ENCODE measurements at places on chromosomes 7 and 10.

- DNase-seq = no peak
Measured at GRCh38 chr7:141610671-141611070, 59.5 kb downstream of the AGK start.

DNA sequence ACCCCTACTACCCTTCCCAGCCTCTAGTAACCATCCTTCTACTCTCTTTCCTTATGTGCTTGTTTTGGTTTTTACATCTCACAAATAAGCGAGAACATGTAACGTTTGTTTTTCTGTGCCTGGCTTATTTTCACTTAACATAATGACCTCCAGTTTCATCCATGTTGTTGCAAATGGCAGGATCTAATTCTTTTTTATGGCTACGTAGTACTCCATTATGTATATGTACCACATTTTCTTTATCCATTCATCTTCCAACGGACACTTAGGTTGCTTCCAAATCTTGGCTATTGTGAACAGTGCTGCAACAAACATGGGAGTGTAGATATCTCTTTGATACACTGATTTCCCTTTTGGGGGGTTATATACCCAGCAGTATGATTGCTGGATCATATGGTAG, 33.6 kb upstream of the SLC26A4 start:
- no peak for DNase-seq

DNA sequence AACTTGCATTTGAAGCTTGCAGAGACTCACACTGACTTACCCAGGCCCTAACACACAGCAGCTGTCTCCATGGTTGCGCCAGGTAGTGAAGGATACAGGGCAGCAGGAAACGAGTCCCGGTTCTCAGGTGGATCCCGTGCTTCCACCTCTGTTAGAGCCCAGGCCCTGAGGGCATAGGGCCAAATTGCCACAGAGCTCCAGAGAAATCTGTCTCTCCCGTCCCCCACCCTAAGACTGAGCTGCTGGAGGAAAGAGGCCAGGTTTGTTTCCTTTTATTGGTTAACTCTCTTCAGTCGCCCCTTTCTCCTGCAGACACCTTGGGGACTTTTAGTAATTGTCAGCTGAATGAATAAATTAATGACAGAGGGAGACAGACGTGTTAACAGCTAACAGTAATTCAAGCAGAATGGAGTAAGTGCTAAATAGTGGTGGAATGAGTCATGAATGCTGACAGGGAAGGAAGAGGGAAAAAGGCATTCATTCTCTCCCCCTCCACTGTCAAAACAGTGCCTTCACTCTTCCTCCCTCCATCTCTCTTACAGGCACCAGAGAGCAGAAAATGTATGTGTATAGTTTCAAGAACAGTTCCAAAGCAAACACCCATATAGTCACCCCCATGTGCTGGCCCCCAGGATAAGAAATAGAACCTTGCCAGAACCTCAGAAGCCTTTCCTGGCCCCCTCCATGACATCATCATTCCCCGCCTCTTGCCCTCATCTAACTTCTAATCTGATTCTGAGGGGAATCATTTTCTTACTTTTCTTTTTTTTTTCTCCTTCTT, 16.8 kb upstream of the DLG5 start:
- no peak for DNase-seq

DNA sequence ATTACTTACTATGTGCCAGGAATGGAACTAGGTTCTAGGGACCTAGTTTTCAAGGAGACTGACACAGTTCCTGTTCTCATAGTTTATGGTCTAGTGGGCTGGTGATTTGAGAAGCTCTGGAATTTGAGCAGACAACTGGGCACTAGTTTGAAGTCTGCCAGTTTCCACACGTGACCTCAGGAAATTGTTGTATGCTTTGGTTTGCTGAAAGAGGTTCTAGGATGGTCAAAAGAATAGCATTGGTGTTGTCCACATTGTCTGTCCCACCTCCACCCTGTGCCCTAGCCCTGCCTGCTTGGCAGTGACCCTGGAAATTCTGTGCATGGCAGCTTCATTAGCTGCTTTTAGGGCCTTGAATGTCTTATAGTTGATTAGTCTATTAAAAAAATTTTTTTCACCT, 28.7 kb downstream of the GBF1 start:
- DNase-seq = no peak

GRCh38 chr10:123354521-123354920, 200.3 kb downstream of the BUB3 start:
- no peak for DNase-seq

GRCh38 chr7:29375641-29376562, 181.3 kb downstream of the CHN2 start:
- no peak for DNase-seq

Data from hematopoietic multipotent progenitor cell treated with erythropoietin and hydrocortisone succinate and interleukin-3 and kit ligand, for 17 days (in vitro differentiated cells).